ENCODE measurements at places on chromosomes 2 and 18.

- DNase-seq = no peak
Observed at GRCh38 chr2:74691929-74692328, 37.9 kb downstream of the SEMA4F start.

GRCh38 chr2:194455358-194455757 is 1201.7 kb upstream of the SLC39A10 start:
- no peak for DNase-seq

DNA sequence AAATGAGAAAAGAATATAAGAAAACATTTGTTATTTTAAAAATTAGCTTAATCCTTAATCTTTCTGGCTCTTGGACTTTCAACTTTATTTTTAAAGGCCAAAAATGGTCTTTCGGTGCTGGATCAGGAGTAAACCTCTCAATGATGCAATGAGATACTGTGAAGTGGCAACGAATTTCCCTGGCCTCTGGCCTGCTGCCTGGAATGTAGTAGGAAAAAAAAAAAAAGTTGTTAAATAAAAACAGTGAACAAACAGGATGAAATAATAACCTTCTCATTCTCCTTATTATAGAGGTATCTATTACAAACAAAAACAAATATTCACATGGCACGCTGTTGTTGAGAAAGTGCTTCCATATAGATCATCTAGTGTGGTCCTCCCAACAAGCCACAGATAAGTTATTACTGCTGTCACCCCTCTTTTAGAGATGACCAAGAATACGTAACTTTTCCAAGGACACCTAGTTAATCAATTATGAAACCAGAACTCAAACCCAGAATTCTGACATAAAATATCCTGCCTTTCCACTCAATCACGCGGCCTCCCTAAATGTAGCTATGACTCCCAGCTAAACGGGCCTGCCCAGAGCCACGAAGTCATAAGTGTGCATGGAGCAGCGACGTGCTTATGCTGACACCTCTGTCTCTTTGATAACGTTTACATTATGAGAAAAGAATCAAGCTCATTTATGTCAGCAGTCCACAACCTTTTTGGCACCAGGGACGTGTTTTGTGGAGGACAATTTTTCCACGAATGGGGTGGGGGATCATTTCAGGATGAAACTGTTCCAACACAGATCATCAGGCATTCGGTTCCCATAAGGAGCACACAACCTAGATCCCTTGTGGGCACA is 170.9 kb downstream of the BCL2 start:
- DNase-seq = no peak

DNA sequence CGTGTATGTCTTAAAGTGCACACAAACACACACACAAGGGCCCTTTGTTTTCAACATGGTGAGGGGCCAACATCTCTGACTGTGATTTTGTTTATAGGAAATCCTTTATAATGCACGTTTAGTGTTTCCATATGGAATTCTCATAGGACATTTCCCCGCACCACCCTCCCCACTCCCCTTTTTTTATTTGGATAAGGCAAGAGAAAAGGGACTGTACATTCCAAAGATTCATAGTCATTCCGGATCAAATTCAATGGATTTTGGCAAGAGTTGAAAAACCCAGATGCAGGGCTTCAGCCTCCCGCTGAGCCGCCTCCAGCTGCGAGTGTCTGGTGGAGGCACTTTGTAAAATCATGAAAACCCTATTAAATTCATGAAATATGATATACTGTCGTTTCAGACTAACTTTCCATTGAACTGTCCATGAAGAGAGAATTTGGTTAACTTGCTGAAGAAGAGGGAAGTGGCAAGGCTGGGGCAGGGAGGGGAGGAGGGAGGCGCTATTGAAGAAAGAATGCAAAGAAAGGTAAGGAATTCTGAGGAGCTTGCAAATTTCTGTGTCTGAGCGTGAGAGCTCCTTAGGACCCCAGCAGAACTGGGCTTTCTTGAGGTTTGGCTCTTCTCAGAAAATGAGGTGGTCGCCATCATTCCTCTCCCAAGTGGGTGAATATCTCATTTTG is 25.8 kb upstream of the SLC14A2 start:
- no peak for DNase-seq

DNA sequence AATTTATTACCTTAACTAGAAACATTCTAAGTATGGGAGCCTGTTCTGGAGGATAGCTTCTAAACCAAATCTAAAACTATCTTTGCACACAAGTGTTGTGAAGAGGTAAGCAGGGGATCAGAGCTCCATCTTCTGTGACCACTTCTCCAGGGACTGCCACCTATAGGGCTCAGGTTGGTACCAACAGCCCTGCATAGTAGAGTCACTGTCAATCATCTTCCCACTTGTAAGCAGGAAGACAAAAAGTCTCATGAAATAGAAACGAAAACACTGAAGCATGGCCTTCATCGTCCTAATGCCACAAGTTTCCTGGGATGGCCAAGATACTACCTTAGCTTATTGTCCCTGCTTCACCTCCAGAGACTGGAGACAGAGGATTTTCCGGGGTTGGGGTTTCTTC is 43.8 kb downstream of the KANSL3 start:
- no peak for DNase-seq

DNA sequence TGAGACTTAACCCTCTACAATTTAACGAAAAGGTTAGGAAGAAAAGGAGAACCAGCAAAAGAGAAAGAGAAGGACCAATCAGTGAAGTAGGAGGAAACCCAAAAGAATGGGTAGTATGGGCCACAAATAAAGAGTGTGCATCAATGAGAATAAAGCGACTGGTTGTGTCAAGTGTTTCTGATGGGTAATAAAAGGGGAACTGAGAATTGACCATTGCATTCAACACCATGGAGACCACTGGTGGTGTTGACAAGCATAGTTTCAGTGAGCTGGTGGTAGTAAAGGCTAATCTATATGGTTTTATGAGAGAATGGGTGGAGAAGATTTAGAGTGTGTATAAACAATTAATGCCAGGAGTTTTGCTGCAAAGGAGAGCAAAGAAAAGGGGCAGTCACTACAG is 75.4 kb downstream of the CSRNP3 start:
- DNase-seq = no peak

DNA sequence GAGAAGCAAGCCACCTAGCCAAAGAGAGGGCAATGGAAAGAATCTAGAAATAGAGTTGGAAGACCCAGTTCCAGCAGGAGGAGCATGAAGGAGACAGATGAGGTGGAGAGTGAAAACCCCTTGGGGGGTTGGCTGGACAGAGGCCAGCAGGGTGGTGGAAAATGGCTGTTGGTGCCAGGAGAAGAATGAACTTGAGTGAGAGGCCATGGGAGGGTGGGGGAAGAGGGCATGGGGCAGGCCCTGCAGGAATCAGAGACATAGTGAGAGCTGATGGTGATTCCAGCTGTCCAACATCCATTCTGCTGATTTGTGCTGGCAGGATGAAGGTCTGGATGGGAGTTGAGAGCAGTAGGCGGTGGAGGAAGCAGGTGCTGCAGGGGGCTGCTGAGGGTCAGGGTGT is 108.0 kb upstream of the TNP1 start:
- DNase-seq = no peak

GRCh38 chr2:16216558-16216945 is 276.2 kb downstream of the MYCN start:
- no peak for DNase-seq

GRCh38 chr2:141498561-141498960 is 632.3 kb downstream of the LRP1B start:
- DNase-seq = no peak

DNA sequence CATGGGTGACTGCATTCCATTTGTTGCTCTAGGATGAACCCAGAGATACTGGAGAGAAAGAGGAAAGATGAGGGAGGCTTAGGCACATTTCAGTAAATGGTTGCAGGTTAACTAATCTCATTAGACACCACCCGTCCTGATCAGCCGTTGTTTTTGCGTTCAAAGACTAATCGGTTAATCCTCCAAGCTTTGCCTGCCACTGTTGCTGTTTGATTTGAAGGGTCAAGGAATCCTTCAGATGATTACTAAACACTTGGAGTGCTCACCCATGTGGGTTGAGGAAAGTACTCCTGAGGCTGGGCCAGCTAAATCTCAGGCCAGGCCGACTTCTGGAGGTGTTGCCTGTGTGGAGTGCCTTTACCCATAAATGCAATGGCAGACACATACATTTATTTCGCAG is 8.6 kb downstream of the SH3RF3 start:
- DNase-seq = no peak
